ENCODE measurements at places on chromosomes 13 and 19.
A peak's percentile ranks its signal among the peaks of the same experiment; 100 is the strongest.

GRCh38 chr13:100674572-100674871 is at the start of gene TMTC4:
Gene TMTC4 (minus strand): TSS chr13:100674795. CDS start chr13:100670362, 4,433 bp downstream.
- no peak for DNase-seq

DNA sequence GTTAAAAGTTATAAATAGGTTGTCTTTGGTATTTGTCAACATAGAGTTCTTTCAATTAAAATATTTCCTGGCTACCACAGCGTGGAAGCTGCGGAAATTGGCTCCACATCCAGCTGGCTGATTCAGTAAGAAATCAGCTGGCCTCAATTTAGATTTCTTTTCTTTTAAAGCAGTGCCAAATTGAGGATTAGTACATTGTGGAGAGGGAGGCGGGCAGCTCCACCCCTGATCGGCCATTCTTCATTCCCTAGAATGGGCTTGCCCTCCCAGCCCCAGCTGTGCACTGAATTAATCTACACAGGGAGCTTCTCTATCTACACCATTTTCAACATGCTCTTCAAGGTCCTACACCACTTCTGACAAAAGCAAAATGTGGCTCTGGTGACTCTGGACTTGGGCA is 624.8 kb downstream of the DACH1 start:
- DNase-seq: no peak

GRCh38 chr19:1260749-1261537 is 8.2 kb upstream of the CIRBP start:
- peak; percentile 91 for DNase-seq

GRCh38 chr13:75123428-75123827 is 358.5 kb downstream of the TBC1D4 start:
- DNase-seq: no peak

- no peak for DNase-seq
Measured at GRCh38 chr19:16928916-16929315, 40.1 kb downstream of the F2RL3 start.

DNA sequence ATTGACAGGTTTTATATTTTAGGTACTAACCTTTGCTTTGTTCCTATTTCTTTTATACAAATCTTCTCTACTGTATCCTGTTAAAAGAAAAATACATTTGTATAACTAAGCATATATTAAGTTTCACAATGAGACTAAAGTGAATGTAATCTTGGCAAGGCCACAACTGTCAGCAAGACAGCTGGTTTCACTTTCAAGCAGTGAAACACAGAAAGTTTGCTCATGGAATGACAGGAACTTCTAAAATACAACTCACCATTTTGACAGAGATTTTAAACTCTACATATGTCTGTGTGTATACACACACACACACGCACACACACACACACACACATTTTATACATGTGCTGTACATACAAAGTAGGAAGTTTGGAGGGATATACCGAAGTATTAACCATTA is 53.3 kb downstream of the PARP4 start:
- DNase-seq: no peak

DNA sequence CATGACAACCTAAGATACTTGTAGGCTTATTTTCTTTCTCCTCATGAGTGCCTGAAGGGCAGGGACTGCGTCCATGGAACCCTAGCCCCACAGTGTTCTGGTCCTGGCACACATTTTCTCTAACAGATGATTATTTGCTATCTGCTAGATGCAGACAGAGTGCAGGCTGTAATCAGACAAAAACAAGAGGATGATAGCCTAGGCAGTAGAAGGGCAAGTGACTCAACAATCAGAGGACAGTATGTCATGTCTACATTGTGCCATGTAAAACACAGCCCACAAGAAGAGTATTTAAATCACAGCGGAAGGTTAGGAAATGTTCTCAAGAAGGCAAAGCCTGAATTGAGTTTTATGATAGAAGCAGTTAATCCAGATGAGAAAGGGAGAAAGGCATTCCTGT is 29.3 kb downstream of the MIPEP start:
- no peak for DNase-seq

DNA sequence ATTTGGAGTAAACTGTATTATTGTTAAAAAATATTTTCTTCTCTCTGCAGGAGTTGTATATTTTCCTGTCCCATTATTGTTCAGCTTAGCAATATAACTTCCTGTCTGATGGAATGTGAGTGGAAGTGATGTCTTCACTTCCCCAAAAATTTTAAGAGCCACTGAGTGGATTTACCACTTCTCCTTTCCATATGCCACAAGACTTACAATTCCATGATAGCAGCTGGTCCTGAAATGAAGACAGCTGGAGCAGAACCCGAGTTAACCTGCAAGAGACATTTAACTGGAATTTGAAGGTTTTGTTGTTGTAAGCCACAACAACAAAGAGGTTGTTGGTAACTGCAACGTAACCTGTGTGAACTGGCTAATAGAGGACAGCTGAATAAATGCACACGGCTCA is 23.4 kb upstream of the TBC1D4 start:
- DNase-seq: no peak

DNA sequence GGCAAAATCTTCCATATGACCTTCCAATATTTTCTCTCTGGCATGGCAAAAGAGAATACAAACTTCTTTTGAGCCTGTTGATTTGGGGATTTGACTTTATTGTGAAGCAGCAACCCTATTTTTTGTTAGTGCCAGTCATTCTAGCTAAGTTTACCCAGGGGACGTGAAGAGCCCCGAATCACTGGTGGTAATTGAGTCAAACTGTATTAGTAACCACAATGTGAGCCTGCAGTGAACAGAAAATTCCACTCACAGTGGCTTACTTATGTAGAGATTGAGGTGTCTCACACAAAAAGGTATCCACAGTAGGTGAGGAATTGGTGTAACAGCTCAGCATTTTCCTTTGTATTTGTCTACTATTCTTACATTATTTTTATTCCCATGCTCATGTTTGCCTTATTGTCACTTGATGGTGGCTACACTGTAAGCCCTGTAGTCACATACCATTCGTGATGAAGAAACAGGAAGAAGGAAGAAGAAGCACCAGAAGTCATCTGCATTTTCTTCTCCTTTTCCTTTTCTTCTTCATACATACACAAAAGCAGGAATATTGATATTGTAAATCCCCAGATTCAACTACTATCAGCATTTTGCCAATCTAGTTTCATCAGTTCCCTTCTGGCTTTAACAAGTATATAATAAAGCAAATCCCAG is 33.3 kb upstream of the MYCBP2 start:
- DNase-seq: no peak

DNA sequence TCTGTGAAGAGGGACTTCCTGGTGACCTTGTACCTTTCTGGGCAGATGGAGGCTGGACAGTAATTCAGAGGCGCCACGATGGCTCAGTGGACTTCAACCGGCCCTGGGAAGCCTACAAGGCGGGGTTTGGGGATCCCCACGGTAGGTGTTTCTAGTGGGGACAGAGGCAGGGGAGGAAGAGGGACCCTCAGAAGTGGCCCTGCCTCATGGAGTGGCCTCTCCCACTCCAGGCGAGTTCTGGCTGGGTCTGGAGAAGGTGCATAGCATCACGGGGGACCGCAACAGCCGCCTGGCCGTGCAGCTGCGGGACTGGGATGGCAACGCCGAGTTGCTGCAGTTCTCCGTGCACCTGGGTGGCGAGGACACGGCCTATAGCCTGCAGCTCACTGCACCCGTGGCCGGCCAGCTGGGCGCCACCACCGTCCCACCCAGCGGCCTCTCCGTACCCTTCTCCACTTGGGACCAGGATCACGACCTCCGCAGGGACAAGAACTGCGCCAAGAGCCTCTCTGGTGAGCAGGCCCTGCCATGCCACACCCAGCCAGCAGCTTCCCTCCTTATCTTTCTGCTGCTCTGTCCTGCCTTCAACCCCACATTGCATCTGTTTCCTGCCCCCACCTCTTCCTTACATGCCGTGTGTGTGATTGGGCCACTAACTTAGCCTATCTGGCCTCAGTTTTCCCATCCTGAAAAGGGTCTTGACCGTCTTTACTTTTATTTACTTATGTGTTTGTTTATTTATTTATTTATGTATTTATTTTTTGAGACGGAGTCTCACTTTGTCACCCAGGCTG is 7.3 kb downstream of the ANGPTL4 start:
- no peak for DNase-seq

- no peak for DNase-seq
Measured at GRCh38 chr19:2808129-2808941, 11.3 kb upstream of the ZNF554 start.

- no peak for DNase-seq
Measured at GRCh38 chr19:14603990-14604387, 21.1 kb downstream of the CLEC17A start.

- DNase-seq: no peak
Measured at GRCh38 chr13:30216111-30216510, 91.2 kb downstream of the KATNAL1 start.

DNA sequence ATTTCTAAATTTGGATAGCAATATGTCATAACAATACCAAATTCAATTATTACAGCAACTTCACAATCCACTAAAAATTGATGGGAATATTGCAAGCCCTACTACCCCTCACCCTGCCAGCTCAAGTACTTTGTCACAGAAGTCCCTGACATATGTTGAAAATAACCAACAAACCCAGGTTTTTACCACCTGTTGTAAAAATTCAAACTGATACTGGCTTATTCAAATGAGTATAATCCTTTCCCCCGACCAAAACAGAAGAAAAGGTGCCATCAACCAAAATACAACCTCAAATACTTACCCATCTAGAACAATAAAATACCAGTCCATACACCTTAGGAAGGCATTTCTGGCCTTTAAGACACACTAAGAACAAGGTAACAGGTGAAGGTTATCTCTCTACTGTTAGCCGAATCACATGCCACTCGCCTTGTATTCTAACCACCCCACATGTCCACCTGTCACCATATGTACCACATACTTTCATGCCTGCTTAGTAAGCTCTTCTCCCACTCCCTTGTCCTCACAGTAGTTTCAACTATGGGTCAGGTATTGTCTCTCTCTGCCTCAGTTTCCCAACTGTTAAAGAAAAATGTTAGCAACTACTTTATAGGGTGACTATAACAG is 53.1 kb downstream of the USP12 start:
- DNase-seq: no peak

DNA sequence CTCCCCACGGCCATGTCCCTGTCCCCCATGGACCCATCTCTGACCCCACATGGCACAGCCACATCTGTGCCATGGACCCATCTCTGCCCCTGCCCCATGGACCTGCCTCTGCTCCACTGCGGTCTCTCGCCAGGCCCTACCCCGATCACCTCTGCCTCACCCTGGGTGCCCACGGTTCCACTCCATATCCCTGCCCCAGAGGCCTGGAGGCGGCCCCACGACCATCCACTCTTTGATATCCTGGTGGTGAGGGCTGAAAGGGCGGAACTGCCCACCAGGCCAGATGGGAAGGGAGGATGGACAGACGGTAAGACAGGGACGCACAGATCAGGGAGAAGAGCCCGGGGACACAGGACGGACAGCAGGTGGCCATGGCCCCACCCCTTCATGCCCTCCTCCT is 327 bp downstream of the PTGER1 start:
- no peak for DNase-seq
